ENCODE measurements at places on chromosomes 2 and 18.

DNA sequence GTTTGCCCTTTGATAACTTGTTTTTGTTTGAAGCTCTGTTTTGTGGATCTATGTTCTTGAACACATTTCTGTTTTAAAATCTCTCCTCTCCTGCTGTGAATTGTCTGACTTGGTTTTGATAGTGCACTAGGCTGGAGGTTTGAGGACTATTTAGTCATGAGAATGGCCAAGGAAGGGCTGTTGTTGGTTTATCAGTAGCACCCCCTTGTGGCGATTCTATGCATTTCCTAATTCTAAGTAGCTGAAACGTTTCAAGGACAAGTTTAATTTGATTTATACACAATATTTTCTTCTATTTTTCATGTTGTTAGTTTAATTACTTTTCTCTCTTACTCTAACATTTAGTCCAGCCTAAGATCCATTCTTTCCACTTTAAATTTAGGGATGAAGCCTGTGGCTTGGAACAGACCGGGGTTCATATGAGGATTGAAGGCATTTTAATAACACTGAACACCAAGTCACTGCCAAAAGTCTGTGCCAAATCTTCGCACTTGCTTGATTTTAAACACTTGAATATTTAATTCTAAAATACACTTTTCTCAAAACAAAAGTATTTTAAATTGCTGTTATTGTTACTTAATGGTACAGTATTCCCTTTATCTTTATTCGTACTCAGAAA is 166.0 kb downstream of the SOCS6 start:
- peak; percentile 65 for DNase-seq

DNA sequence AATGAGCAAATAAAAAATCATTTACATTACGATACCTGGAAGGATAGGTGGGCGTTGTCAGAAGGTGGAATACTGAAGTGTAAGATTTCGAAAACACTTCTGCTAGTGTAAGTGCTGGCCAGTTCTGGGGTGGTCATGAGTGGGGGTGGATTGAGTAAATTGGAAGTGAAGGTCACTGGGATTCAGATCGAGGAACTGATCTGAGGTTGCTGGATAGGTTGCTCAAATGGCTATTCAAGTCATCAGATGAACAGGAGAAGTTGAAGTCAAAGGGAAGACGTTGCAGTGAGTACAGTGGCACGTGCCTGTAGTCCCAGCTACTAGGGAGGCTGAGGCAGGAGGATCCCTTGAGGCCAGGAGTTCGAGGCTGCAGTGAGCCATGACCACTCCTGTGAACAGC is 95.7 kb downstream of the MALT1 start:
- no peak for DNase-seq

DNA sequence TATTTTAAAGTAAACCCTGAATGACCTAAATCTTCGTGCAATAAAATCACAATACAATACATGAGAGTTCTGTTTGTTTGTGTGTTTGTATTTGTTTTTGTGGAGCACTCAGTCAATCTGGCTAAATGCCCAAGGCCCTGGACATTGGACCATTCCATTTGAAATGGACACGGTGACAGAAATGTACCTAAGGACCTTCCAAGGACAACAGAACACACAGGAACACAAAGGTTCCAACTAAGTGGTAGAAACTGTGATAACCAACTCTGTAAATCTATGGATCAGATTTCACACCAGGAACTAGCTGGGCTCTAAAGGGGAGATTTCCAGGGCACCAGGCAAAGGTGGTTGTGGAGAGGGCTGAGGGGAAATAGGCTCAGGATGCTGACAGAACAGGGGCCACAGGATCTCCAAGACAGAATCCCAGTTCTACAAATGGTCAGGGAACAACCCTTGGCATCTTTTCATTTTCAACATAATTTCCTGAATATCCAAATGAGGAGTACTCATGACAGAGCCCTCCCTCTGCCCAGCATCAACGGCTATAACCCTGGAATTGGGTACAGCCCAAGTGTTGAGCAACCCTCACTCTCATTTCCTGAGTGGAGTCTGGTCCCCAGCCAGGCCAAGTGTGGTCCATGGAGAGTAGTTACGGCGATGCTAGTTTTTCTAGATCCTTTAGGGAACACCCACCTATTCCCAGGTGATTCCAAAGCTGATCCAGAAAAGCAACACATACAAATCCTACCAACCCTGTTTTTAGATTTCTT is 78.4 kb downstream of the NCKAP5 start:
- DNase-seq, result no peak

DNA sequence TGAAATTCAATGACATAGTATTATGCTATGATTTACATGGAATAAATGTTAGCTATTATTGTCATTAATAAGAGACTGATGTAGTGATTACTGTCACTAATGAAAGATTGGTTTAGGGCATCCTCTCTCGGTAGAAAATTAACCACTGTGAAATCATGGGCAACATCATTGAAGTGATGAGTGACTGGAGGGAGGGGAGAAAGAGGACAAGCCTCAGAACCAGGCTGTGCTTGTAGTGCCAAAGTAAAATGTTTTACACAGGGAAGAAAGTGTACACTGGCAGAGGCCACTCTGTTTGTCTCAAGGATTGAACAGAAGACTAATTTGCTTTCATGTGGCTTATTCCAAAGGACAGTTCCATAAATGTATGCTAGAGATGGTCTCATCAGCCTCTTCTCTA is 456.2 kb upstream of the TCF4 start:
- DNase-seq, result no peak

GRCh38 chr2:98790221-98790620 is 59.3 kb upstream of the MGAT4A start:
- no peak for DNase-seq

- DNase-seq, result no peak
These were observed 12.2 kb downstream of the ICOS start for GRCh38 chr2:203948733-203949132.

- peak; percentile 72 for DNase-seq
These were observed 31.1 kb downstream of the TOGARAM2 start for GRCh38 chr2:29012211-29012681.

GRCh38 chr18:71336576-71337210 is 1047.8 kb downstream of the SOCS6 start:
- no peak for DNase-seq

DNA sequence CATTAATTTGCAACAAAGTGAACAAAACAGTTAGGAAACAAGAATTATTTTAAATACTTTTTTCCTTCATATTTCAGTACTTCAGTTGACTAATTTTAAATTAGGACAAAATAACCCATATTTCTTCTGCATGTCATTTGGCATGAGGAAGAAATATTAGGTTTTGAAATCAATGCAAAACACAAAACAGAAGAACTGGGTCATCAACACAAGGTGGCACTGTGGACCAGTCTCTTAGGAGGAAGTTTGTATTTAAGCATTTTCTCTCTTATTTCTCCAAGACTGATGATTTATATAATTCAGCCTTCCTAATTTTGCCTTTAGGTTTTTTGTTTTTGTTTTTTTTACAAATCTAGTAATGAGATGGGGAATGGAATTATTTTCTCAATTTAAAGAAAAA is 352.8 kb upstream of the KCNH7 start:
- DNase-seq, result no peak

DNA sequence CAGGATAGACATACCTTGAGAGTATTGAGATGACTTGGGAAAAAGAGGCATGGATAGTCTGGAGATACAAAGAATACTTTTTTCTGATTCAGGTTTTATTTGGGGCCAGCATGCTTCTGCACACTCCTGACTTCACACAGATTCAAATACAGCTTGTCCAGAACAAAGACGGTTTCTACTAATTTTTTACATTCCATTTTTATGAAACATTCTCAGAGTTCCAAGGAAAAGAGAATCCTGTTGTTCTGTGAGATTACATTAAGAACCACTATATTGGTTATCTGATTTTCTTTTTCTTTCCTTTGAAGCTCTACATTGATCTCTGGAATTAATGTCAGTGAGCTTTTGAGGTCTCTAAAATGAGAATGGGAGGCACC is 41.0 kb downstream of the PTPRM start:
- DNase-seq, result no peak

- DNase-seq, result no peak
These were observed 91.9 kb upstream of the RASGRP3 start for GRCh38 chr2:33384599-33384961.

DNA sequence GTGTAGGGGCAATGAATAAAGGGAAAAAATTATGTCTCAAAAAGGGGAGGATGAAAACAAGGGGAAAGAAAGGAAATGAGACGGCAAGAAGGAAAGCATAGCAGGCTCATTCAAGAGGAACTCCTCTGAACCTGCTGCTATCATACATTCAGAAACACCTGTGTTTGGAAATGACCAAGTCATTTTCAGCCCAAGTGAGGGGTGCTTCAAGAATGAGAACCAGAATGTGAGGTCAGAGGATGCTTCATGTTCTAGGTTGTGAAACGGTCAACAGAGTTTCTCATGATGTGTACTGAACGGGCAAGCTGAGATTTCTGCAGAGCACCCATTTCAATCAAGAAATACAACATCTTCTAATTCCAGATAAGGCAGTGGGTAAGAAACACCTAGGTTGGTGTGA is 1367.2 kb upstream of the CELF4 start:
- no peak for DNase-seq

GRCh38 chr2:190748966-190749365 is 100.1 kb downstream of the NAB1 start:
- no peak for DNase-seq

DNA sequence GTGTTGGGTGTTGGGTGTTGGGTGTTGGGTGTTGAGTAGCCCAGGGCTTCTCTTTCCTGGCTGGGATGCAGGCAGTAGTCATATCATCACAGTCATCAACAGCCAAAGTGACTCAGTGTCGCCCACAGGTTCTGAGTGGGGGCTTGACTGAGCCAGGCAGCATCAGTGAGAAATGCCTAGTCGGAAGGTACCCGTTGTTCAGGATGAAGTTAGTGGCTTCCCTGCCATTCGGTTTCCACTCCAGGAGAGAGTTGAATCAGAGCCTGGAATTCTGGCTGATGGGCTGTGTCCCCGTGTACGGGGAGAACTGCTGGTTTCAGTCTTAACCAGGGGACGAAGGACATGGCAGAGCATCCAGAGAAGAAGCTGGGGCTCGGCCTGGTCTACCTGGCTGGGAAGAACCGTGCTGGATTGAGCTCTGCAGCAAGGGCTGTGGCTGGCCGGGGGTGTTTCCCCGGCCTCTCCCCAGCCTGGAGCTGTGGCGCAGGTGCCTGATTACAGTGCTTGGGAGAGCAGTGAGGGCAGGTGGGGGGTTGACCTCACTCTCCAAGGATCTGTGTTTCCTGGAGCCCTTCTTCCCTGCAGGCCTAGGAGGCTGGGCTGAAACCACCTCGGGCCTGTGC is 49.4 kb downstream of the AGAP1 start:
- no peak for DNase-seq

DNA sequence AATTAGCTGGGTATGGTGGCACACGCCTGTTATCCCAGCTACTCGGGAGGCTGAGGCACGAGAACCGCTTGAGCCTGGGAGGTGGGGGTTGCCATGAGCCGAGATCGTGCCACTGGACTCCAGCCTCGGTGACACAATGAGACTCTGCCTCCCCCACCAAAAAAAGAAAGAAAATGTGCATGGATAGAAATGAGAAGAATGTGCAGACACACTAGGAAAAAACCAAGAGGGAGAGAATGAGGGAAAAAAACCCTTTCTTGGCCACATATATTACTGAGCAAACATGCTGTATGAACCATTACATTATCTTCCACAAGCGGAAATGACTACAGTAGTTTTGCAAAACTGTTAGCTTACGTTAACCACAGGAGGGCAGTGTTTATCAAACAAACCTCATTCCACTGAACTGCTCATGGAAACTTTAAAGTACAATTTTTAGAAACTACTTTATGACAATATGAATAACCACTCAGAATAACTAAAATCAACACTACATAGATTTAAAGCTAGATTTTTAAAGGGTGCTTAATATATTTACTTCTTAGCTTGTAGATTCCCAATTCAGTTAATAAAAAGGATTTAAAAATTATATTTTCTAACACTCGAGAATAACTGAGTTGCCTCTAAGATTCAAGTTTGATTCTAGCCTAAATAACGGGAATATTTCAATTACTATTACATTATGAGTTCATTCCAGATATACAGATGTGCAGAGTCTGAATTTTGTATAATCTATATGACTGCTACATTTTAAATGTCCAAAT is 26.4 kb downstream of the ASXL2 start:
- peak; percentile 54 for DNase-seq

DNA sequence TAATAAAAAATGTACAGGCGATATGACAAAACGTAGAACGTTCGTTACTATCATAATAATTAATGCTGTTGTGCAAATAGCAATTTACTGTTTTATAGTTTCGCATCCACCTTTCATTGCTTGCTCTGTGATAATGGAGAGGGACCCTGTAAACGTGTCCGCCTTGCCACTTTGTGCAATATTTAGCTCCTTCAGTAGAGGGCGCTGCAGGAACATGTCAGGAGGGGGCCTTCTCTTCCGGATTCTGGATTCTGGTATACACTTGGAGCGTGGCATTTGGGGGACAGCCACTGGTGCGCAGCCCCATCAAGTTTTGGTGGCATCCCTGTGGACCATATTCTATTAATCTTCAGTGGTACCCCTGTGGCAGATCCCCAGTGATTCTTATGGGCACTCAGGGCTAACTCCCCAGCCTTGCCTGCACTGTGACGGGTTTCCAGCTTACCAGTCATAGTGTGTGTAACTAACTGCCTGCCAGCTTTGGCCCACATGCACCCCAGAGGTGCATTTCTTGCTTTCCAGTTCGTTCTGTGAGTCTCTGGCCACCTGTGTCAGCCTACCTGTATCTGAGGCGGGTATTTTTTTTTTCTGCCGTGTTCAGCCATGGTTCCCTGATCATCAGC is 140.3 kb downstream of the CYRIA start:
- DNase-seq, result peak; percentile 4

DNA sequence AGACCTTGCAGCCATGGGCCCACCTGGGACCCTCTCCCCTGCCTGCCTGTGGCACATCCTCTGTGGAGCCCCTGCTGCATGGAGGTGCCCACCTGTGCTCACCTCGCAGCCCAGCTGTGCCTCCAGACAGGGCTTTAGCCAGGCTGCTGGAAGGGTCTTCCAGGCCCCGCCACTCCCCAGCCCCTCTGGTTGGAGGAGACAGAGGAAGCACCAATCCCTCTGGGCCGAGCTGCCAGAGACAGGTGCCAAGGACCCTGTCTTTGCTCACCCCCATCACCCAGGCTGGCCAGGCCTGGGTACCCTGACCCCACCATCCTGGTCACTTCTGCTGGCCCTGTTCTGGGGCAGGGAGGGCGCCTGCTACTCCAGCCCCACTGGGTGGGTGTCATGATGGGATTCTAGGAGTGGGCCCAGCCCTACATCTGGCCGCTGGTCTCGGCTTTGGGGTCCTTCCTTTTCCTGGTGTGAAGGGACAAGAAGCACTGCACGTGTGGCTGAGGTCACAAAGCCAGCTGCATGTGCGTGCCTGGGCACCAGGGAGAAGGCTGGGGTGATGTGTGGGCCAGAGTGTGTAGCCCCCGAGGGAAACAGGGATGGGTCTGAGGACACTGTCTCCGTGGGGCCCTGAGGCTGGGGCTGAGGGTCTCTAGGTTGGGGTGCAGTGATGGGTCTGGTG is 9.3 kb upstream of the NEU4 start:
- DNase-seq, result no peak

- no peak for DNase-seq
These were observed 101.5 kb downstream of the KCNF1 start for GRCh38 chr2:11013196-11013595.

GRCh38 chr2:144468823-144469595 is 50.9 kb downstream of the ZEB2 start:
- no peak for DNase-seq

GRCh38 chr2:208179028-208179609 is 10.7 kb downstream of the C2orf80 start:
- no peak for DNase-seq

GRCh38 chr2:190501231-190501630 is 33.3 kb downstream of the NEMP2 start:
- no peak for DNase-seq
